ENCODE measurements at places on chromosomes 2 and 18.
A peak's percentile ranks its signal among the peaks of the same experiment; 100 is the strongest.

DNA sequence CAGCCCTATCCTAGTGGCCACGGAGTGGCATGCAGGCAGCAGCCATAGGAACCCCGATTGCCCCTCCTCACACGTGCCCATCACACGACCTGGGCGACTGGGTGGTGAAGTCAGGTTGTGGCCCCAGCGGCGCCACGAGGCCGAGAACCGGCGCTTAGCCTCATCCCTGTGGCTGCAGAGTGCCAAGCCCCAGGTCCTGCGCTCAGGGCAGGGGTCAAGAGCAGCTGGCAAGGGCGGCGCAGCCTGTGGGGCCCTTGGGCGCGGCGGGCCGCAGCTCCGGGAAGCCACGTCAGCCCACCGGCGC is 73.3 kb downstream of the RPIA start:
- no peak for DNase-seq

DNA sequence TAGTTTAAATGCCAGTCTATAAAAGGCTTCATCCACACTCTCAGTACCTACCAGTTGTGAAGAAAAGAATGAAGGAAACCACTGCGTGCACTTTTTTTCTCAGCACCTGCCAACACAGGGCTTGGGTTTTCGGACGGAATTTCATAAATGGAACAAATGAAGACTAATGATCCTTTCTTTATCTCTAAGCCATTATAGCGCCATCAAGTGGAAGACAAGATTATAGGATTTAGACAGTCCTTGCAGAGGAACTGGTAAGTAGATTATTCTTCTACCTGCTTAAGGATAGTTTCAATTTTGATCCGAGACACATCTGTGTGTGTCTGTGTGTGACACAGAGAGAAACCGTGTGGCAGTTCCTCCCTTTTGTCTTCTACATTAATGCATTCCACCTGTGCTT is 245.6 kb downstream of the NRXN1 start:
- no peak for DNase-seq

GRCh38 chr2:127531221-127531648 is 4.2 kb upstream of the MYO7B start:
- no peak for DNase-seq

GRCh38 chr2:19073522-19073921 is 284.9 kb downstream of the OSR1 start:
- DNase-seq, result no peak

- DNase-seq, result peak; percentile 89
Observed at GRCh38 chr18:11149441-11150270, at the start of gene PIEZO2. Gene PIEZO2, minus strand, starts transcription at chr18:11149569. Its CDS starts 981 bp downstream, at chr18:11148588.

DNA sequence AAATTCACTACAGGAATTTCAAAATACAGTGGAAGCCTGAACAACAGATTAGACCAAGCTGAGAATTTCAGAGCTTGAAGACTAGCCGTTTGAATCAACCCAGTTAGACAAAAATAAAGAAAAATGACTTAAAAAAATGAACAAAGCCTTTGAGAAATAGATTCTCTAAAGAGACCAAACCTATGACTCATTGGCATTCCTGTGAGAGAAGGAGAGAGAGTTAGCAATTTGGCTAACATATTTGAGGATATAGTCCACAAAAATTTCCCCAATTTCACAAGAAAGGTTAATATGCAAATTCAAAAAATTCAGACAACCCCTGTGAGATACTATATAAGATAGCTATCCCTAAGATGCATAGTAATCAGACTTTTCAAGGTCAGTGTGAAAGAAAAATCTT is 78.0 kb downstream of the MYO3B start:
- no peak for DNase-seq

DNA sequence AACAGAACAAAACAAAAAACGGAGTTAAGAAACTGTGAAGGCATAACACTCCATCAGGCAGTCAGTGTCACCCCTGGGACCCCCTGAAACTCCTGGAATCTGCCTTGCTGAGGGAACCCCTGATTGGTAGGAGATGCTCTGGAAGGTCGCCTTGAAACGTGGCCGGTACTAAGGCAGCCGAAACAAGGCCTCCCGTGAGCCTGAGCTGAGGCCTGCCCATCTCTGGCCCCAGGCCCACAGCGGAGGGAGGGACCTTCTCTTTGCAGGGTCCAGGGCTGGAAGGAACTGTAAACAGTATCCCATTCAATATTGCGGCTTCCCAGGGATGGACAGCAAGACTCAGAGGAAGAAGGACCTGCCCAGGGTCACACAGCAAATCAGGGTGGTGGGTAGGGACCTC is 155.7 kb downstream of the INHBB start:
- no peak for DNase-seq

DNA sequence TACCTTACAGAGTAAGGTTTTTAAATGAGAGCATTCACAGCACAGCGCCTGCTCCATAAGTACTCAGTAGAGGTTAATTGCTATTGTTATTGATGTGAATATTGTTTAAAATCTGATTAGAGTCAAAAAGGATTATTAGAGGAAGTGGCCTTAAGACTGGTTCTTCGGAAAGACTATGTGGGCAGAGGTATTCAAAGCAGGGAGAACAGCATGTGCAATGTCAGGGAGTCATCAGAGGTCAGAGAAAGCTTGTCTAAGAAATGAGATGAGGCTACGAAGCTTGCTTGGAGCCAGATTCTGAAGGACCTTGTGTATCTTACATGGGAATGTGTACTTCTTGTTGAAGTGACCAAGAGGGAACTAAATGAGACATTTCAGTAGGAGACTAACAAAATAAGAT is 49.8 kb downstream of the PMS1 start:
- DNase-seq, result no peak

GRCh38 chr2:71240794-71241193 is 13.9 kb upstream of the PAIP2B start:
- no peak for DNase-seq

DNA sequence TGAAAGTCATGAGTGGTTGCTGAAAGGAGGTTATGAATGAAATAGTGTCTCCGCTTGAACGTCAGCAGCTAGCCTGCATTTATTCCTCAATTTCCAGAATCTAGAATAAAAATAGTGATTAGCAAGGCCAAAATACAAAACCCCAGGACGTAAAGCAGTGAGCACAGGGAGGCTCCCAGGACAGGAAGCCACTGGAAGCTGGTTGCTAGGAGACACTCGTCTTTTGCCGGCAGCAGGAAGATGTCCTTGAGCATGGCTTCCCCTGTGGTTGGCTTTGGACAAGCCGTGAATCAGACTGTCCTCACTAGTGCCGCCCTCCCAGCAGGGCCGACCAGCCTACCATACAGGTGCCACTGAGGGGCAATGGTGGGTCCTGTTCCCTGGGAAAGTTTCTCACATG is 374.4 kb downstream of the MTX2 start:
- no peak for DNase-seq

DNA sequence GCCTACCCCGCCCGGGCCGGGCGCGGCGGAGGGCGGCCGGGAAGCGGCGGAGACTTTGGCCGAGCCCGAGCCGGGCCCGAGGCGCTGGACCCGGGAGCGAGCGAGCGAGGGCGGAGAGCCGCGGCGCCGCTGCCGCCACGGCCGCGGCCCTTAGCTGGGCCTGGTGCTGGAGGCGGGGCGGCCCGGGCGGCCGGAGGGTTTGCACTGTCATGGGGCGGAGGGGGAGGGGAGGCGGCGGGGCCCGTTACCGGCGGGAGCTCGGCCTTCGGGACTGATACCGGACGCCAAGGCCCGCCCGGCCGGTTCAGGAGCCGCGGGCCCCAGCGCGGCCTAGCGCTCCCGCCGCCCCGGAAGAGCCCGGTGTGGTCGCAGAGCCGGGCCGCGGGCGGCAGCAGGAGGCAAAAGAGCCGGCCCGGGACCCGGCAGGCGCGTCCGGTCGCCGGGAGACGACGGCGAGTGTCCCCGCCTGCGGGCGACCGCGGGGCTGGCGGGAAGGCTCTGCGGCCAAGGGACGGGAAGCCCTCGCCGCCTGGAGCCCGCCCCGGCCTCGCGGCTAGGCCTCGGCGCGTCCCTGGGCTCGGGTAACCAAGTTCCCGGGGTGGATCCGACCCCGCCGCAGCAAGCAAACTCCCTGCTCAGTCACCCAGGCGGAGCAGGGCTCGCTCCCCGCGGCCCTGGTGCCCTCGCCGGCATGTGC is 697 bp downstream of the KCMF1 start:
- DNase-seq, result peak; percentile 77

DNA sequence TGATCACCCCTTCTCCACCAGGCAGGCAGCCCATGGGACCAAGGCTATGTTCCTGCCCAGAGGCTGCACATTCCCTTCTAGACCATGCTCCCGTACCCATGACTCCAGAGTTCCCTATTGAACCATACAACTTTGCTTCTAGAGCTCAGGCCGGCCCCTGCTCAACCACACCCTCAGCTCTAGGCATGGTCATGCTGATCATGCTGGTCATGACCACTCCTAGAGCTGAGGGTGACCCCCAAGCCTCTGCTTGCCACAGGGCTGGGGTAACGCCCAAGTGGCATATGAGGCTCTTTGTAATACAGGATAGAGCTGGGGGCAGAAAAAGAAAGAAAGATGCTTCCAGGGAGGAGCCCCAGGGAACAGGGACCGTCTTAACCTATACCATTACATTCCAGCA is 301.8 kb downstream of the SP3 start:
- DNase-seq, result no peak

DNA sequence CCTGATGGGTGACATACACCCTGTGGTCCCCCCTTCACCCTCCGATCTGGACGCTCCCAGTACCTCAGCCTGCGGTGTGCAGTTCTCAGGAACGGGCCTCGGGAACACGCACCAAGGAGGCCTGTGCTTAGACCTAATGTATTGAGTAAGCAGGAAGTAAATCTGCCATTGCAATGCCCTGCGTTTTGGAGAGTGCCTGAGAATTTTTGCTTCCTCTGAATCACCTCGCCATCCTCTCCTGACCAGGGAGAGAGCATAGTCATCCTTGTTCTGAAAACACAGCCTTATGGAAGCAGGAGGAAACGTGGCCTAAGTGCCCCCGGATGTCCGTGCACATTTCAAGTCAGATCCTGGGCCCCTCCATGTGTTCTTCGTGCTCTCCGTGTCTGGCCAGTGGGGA is 272.2 kb downstream of the NDUFA10 start:
- DNase-seq, result no peak

DNA sequence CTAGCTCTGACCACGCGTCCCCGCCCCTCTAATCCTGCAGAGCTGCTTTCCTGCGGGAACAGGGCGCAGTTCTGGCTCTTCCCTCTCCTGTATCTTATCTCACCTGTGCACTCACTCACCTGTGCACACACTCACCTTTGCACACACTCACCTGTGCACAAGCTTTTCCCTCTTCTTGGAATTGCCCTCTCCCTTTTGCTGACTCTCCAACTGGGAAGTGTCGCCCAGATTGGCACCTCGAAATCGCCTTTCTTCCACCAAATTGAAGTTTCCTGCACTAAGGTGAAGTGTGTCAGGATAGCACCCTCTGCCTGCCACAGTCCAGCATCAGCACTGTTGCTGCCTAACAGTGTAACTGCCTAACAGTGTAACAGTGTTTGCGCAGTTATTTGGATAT is 566 bp upstream of the CMPK2 start:
- no peak for DNase-seq

- no peak for DNase-seq
Observed at GRCh38 chr2:3208591-3208990, 169.0 kb downstream of the EIPR1 start.

DNA sequence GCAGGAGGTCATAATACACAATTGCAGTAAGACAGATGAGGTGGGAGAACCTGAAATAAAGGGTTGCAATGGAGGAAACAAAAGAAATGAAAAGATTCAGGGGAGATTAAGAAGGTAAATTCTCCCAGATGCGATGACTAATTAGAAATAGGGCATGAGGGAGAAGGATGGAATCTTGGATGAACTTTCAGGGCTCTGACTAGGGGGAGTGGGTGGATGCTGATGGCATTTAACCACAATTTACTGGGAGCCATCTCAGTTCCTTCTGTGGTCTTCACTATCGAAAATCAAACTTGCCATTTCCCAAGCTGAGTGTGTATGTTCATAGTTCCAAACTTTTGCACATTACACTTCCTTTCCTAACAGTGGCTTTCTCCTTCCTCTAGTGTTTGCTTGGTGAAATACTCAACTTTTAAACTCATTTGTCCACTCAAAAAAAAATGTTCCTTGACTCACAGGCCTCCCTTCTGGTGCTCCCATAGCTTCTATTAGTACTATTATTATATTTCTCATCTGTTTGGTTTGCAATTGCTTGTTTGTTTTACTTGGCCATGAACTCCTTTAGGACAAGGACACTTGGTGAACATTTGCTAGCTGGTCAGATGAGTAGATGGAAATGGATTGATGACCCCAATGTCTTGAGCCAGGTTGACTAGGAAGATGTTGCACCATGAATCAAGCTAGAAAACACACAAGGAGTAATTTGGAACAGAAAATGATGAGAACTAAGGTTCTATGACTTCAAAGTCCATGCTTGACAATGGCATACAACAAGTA is 178.5 kb downstream of the DIS3L2 start:
- no peak for DNase-seq
